ENCODE measurements at places on chromosomes 3 and 15.

DNA sequence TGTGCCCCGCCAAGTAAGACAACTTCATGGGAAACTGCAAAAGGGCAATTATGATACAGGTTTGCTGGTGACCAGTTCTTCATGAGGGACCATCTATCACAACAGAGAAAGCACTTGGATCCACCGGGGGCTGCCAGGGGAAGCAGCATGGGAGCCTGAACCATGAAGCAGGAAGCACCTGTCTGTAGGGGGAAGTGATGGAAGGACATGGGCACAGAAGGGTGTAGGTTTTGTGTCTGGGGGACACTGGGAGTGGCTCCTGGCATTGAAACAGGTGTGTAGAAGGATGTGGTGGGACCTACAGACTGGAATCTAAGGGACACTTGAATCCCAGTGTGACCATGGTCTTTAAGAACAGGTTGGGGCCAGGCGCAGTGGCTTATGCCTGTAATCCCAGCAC, 22.6 kb downstream of the MKRN2 start:
- DNase-seq, result no peak

DNA sequence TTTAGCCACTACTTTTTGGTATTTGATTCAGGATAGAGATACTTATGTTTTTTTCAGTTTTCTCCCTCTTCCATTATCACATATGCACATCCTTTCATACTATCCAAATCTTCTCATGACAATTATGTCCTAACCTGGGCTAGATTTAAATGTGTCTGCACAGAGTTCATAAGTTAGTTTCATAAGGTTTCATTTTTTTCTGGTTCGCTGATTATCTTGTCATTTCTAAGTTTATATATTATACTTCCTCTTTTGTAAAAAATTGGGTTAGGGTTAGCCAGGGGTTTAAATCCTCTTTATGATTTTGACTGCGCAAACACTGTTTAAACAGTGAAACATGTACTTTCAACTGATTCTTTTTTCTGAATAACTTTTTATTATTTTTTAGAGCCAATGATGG, 148.6 kb downstream of the SST start:
- no peak for DNase-seq

GRCh38 chr15:98711810-98712209, 63.5 kb downstream of the IGF1R start:
- no peak for DNase-seq

GRCh38 chr3:194756460-194756779, 70.7 kb downstream of the FAM43A start:
- DNase-seq, result no peak

DNA sequence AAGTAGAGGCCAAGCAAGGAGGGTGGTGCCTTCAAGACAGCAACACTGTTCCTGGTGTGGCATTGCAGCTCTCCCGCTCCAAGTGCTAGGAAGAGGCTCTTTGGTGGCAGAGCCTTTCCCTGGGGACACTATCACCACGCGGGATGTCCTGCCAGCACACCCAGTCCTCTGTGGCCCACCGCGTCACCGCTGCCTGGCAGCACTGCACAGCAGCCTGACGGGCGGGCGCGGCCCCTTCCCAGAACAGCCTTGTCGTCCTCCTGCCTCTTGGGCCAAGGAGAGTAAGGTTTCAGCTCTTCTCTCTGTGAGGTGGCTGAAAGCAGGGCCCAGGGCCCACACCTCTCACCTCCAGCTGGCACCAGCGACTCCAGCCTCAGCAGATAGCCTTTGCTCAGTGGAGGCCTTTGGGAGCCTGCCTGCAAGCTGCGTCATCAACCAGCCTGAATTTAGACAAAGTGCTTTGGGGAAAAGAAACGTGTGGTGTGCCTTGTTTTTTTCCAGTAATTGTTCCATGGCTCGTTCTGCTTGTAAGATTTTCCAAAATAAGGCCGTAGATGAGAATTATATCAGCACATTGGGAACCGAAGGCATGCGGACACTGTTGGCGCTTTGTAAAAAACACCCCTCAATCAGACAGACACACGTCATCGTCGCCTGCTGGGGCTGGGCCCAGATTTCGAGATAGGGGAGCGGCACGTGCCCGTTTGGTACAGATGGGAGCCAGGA, 65.0 kb downstream of the AAGAB start:
- no peak for DNase-seq

DNA sequence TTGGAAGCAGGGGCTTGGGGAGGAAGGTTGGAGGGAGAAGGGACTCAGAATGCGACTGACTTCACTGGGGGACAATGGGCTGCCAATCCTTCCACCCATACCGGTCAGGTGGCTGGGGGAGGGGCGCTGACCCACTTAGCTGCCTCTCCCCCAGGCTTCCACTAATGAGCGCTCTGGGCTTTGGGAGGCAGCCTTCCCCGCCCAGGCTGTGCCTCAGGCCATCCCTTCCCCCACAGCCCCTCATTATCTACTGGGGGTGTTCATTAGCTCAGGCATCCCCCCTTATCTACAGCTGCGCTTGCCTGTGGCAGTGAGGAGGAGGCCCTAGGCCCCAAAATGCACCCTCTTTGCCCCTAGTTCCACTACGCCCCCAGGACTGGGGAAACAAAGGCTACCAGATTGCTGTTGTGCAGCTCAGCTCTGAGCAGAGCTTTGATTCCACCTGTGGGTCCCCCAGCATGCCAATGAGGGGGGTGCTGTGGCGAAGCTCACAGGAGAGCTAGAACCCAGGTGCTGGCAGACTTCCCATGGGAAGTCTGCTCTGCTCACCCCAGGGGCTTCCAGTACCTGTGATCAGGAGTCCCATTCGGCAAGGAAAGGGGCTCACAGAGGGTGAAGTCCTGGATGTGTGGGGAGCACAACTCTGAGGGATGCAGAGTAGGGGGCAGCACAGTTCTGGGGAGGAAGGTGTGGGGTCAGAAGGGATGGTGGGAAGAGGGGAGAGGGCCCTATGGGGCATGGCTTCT, 29.4 kb upstream of the SEMA3F start:
- no peak for DNase-seq

GRCh38 chr15:52140646-52141045, 28.1 kb upstream of the BCL2L10 start:
- DNase-seq, result no peak

DNA sequence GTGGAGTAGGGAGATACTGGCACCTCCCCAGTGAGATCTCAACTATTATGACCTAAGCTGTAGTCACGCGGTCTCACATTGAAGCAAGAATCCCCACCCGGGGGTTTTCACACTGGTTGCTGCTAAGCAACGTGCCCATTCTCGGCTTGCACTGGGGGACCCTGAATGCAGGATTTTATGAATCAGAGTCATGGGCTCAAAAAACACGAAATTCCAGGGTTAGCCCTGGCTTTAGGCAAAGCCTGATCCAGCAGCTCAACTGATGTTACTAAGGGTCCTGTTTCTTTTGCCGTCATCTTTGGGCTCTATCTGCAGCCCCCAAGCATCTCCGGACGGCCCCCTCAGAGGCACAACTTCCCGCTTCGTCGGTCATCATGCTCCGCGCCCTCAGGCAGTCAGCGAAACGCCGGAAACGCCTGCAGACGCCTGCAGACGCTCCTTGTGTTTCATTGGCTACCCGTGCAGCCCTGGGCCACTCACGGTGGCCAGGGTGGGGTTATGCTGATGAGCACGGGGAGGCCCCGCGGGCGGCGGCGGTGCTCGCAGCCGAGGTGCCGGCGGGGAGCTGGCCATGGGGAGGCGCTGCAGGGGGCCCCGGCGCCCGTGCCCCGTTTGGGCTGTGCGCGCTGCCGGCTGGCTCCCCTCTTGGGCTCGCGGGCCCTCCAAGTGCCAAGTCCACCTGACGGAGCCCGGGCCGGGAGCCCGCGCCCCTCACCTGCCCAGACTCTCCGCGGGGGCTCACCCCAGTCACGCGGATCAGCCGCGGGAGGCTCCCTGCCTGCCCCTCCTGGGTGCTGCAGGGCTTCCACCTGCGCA, 25.8 kb downstream of the EFCC1 start:
- DNase-seq, result peak; percentile 76

GRCh38 chr3:54863366-54863765, 64.5 kb downstream of the LRTM1 start:
- no peak for DNase-seq

DNA sequence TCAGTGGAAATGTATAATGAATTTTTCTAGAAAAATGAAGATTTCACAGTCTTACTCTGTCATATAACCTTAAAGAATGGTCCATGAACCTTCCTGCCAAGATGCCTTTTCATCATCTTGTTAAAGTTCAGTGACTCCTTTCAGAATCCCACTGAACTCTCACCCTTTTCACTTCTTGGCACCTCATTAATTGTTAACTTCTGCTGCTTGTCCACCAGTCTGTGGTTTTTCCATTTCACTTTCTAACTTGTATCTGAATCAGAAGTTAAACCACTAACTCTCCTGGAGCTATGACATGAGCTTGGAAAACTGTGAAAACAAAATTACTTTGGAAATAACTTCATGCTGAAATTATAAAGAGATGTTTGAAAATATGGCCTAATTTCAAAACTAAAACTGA, 281.2 kb upstream of the ALCAM start:
- no peak for DNase-seq

GRCh38 chr3:64438812-64439211, 213.5 kb upstream of the PRICKLE2 start:
- DNase-seq, result no peak

DNA sequence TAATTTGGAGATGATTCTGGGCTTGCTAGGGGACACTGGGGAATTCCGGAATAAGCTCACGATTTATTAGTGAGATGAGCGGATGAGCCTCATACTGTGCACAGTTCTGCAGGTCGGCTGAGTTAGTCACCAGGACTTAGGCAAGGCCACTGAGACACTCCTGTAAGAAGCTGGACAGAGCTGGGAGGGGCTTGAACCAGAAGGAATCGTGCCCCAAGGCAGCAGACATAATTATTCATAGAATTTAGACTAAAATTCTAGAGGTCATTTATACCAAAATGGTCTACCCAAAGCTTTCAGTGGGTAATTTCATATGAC, 121.4 kb downstream of the VGLL4 start:
- no peak for DNase-seq

GRCh38 chr15:73231661-73232419, 136.9 kb downstream of the HCN4 start:
- DNase-seq, result no peak

DNA sequence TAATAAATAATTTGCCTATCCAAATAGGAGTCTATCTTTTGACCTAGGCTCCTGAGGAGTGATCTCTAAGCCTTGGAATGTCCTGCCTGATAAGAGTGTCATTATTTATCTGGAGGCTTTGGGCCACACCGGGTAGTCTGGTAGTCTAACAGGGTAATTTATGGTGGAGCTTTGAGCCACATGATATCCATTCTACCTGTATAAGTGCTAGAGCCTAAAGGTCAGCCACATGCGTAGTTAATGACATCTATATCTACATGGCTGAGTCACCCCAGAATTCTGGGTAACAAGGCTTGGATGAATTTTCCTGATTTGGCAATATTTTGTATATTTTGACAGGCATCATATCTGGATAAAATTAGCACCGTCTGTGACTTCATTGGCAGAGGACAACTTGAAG, 681.4 kb downstream of the MCTP2 start:
- no peak for DNase-seq

DNA sequence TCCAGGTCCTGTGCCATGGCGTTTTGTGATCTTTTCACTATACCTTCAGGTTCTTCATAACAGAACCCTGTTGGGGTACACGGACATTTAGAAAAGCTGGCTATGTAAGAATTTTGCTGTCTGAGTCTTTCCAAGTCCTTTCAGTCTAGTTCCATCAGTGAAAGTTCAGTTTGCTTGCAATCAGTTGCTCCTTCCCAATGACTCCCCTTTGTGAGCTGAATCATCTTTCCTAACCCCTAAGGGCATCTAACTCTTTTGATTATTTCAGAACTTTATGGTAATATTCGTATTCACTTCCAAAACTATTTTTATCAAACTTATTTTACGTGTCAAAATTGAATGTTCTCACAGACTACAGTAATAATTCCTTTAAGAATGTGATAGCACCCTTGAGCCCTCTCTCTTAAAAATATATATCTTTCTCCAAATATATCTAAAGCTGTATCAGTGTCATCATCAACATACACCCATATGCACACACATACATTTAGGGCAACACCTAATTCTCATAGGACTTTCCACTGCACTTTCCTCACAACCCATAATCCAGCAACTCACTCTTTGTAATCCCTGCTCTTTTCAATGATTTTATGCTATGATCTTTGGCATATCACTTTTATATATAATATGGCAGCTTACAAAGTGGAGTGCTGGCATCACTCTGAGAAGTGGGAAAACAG, 263.7 kb downstream of the GBE1 start:
- DNase-seq, result no peak

DNA sequence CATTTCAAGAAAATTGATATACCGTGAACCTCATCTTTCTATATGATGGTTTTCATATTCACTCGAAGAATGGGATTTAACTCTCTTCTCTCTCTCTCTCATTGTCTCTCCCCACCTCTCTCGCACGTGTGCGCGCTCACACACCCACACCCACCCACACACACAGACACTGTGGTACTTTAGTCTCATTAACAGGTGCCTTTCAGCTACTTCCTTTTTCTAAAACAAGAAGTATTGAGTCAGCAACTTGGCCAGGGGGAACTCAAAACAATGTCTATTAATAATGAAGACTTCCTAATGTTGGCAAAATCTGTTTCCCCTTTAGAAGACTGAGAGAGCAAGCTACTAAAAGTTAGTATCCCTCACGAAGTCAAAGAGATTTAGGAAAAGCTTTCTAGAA, 150.7 kb downstream of the TMCO5A start:
- DNase-seq, result no peak

DNA sequence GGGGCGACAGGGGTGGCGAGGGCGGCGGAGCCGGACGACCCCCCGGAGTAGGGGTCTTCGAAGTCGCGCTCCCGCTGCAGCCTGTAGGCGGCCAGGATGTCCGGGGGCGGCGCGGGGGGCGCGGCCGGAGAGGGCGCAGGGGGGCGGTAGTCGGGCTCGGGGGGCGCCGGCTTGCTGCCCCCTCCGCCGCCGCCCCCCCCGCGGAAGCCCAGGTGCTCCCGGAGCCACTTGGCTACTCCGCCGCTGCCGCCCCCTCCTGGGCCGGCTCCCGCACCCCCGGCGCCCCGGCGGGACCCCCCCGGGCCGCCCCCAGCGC, 230 bp downstream of the SHF start:
- DNase-seq, result no peak

DNA sequence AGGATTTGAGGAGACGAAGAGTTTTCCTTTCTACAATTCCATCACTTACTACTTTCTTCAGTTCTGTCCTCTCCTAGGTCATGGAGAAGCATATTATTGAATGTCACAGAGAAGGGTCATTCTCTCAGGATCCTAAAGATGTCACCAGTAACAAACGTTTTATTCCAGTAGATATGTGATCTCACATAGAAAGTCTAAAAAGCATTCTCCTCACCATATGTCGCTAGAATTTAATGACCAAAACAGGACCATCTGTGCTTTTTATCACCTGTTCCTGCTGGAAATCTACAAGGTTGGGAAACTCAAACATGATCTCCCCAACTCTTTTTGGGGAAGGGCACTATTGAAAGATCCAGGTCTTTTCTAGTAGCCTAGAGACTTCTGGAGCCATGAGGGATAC, 24.0 kb upstream of the FRMD5 start:
- DNase-seq, result no peak

GRCh38 chr15:70818580-70818979, 35.4 kb downstream of the LARP6 start:
- no peak for DNase-seq

GRCh38 chr3:70242297-70242882, 70.0 kb downstream of the MDFIC2 start:
- DNase-seq, result no peak
